ENCODE measurements at places on chromosomes 12 and 14.

- no peak for DNase-seq
Measured at GRCh38 chr14:60926002-60926401, 54.9 kb downstream of the TRMT5 start.

GRCh38 chr14:53180272-53181221, 27.4 kb upstream of the DDHD1 start:
- no peak for DNase-seq

- DNase-seq = no peak
Measured at GRCh38 chr12:77949943-77950342, 119.2 kb downstream of the NAV3 start.

- DNase-seq = peak; percentile 36
Measured at GRCh38 chr14:69580009-69580577, 5.4 kb upstream of the CCDC177 start.

- no peak for DNase-seq
Measured at GRCh38 chr14:99950181-99950580, 115.0 kb upstream of the EVL start.
